Peyer's patch (tissue), 4 donors: ENCODE measurements at places on chromosomes 2 and 18. TPM values are rescaled to one million over a fixed set of nuclear protein-coding genes. Genes with fewer than 3 reads are reported as not detected.

DNA sequence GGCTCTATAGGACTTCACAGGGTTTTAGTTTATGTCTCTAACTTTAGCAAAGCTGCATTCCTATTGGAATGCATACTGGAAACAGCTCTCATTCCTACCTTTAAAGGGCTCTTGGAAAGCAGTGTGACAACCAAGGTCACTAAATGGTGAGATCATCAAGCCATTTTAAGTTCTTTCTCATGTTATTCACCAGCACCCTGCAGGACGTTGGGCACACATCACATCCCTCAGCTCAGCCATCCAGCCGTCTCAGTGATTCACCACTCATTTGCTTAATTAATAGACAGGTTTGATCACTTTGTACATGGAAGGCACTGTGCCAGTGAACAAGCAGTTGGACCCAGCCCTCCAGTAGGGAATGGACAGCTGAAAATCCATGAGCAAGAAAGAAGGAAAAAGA lies 32.2 kb upstream of the RBM44 start:
- no peak for DNase-seq

MAP3K19 gene
- total RNA-seq = not detected

- peak; percentile 64 for DNase-seq
These were observed 68.7 kb downstream of the MTHFD2 start for GRCh38 chr2:74267068-74267467.

ARMC9 gene
- total RNA-seq = 11.0 TPM

KRTCAP3 gene
- total RNA-seq = 7.4 TPM

MC4R gene
- not detected for total RNA-seq

SLC19A3 gene
- total RNA-seq = 40.0 TPM

AFF3 gene
- 13.8 TPM for total RNA-seq

DNA sequence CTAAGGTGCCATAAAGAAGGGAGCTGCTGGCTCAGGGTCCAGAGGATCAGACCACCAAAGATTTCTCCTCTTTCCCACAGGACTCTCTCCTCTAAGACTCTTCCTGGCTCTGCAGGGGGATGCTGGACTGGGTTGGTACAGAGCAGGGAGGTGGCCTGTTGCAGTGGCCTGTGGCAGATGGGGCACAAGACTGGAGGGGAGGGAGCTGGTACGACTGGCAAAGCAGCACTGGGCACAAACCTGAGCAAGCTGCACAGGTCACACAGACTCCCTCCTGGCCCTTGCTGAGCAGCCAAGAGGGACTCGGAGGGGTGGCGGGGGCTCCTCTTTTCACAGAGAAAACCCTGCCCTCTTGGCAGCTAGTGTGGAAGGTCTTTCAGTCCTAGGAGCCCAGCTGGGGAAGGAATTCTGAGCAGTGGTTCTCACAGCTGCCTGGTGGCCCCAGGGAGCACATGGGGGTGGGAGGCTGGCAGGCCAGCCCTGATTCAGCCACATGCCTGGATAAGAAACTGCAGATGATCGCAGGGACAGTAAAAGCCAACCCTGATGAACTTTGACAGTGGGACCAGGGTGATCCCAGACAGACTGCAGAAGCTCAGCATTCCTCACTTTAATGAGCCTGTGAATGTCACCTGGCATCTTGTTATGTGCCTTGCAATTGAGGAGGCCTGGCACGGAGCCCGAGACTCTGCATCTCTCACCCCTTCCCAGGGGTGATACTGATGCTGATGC lies 32.5 kb upstream of the ACAA2 start:
- DNase-seq = no peak

GRCh38 chr2:173264603-173265366 lies 89.9 kb upstream of the CDCA7 start:
- peak; percentile 60 for DNase-seq

DNA sequence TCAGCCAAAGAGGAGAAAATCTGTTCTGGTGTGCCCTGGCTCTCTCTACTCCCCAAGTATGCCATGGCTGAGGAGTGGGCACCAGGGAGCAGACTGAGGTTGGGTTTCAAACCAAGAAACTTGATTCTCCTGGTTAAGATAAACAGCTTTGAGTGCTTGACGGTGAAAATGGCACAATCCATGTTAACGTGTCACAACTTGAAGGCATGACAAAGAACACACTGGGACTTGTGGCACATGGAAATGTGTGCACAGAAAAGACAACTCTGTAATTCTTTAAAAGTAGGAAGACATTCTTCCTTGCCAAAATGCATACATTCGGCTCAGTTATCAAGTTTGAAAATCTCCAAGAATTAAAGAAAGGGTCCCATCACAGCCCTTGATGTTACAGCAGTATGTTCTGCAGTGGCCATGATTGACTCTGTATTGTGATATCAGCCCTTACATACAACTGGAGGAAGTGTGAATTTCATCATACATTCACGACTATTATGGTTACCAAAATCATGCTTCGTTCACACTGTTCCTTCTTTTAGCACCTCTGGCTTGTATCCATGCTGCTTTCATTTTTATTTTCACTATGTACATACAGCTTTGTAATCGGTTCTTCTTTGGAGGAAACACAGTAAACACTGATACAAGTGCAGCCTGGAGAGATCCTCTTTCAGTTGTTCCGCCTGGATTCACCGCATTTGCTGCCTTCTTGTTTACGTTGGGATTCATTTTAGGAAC lies 15.6 kb upstream of the ACTG2 start:
- no peak for DNase-seq

DNA sequence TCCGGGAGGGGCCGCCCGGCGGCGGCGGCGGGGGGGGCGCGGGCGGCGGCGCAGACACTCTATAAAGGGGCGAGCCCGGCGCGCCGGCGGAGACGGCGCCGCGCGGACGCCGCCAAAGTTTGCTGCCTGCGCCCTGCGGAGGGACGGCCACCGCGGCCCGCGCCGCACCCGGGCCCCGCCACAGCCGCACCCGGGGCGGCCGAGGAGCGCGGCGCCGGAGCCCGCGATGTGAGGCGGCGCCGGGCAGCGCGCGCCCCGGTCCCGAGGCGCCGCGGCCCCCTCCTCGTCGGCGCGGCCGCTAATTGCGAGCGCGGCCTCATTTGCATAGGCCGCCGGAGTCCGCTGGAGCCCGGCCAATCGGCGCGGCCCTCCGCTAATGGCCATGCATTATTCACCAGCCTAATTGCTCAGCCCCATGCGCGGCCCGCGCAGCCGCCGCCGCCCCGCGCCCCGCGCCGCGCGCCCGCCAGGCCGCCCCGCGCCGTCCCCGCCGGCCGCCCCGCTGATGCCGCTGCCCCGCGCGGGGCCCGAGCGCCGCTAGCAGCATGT lies at the start of gene SALL3:
Gene SALL3, plus strand, starts transcription at position 89 of the 549 bp plus-strand sequence. Its CDS starts 457 bp downstream, at position 546.
- DNase-seq = no peak

GRCh38 chr2:66832646-66833435 lies 397.9 kb downstream of the MEIS1 start:
- no peak for DNase-seq

MAPRE2 gene
- 25.7 TPM for total RNA-seq

- DNase-seq = no peak
These were observed 10.6 kb downstream of the FAP start for GRCh38 chr2:162232671-162233070.

- DNase-seq = no peak
These were observed 113.4 kb downstream of the GBX2 start for GRCh38 chr2:236054621-236055305.

DNA sequence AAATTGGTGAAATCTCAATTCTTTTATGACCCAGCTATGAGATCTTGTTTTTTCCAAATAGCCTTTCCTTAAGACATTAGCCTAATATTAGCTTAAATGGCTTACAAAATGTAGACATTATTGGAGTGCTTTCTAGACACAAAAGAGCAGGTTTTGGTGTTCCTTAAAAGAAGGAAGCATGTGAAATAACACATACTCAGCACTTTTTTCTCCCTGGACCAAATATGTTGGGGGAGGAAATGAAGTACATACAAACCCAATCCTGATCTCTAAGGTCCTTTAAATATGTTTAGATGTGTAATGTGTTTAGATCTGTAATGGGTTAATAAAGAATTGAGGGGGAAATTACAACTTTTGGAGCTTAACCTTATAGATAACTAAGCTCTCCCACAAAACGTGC lies 3.4 kb upstream of the ZDBF2 start:
- no peak for DNase-seq

DNA sequence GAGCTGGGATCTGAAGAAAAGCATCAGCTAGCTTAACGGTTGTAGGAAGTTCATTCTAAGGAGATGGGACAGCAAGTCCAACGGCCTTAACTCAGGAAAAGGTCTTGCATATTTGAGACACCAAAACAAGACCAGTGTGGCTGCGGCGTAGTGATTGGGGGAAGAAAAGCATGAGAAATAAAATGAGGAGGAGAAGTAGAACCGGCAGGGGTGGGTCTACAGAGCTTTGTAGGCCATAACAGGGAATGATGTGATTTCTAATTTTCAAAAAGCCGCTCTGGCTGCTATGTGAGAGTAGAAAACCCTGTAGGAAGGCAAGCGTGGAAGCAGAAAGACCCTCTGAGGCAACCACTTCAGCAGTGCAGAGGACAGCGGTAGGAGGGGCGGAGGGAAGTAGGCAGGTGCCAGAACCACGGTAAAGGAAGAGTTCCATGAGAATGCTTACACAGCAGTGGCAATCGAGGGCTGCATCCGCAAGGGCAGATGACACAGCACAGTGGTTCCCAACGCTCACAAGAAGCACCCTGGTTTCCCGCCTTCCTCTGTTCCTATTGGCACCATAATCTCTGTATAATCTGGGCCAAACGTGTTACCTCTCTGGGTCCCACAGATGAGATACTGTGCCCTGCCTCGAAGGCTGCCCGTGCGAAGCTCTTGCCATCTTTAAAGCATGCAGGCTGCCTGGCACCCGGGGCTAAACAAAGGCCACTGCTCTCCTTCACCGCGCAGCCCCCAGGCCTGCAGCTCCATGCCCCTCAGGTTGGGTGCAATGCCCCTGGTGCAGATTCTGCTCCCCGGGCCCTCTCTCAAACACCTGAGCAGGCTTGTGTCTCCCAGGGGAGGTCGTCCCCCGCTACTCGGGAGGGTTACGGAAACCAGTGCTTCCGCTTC lies 795 bp downstream of the ANKRD39 start:
- DNase-seq = peak; percentile 68

- DNase-seq = no peak
These were observed 112.0 kb downstream of the ATAD2B start for GRCh38 chr2:23814963-23815362.

DNA sequence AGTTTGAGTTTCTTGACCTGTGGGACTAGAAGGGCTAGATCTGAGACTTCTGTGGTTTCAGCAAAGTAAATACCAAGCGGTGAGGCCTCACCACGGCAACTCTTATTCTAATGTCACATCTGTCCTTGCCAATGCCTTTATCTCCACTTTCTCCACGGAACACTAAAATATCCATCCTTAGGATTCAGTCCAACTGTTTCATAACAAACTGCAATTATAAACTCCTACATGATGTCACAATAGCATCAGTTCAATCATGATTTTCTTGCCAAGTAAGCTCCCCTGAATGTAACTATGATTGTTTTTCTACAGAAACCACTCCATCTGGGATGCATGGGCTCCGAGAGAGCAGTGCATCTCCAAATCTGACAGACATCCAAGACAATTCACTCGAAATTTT lies 79.6 kb downstream of the LRATD1 start:
- no peak for DNase-seq

MAPK4 gene
- total RNA-seq = 2.0 TPM

DNA sequence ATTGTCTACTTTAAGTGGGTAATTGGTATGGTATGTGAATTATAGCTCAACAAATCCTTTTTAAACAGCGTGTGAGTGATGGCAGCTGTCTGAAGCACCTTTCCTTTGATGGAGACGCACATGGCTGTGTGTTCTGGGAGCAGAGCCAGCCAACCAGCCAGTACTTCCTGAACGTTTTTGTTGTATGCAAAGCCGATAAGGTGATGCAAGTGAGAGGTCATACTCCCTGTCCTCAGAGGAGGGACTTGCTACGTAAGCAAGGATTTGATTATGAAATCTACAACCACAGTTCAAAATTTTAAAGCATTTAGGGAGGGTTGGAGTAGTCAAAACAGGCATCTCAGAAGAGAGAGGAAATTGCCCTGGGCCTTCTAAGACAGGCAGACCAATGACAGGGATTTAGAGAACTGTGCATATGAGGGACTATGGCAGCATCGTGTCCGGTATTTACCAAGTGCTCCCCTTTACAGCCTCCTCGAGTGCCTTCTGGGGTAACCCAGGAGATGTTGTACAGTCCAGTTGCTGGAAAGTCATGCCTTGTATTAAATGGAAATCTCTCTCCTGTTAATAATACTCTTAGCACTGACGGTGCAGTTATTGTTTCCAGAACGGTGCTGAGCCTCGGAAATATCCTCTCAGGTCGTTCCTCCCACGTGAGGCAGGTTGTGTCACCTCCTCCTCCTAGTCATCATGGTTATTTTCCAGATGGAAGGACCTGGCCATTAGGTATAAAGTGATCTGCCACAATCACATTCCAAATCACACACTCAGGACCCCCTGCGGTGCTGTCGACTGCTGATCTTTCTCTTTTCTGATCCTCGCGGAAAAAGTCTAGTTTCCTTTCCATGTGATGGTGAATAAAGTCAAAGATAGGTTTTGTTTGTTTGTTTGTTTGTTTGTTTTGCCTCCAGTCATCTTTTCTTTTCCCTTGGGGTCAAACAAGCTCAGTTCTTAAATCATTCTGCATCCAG lies 28.4 kb downstream of the ARHGEF4 start:
- no peak for DNase-seq

GRCh38 chr2:217254111-217254510 lies 394.2 kb upstream of the TNP1 start:
- DNase-seq = no peak

SERPINB13 gene
- total RNA-seq = not detected

- no peak for DNase-seq
These were observed 4.8 kb upstream of the STAT4 start for GRCh38 chr2:191155608-191156071.

CYBRD1 gene
- total RNA-seq = 705 TPM

DNA sequence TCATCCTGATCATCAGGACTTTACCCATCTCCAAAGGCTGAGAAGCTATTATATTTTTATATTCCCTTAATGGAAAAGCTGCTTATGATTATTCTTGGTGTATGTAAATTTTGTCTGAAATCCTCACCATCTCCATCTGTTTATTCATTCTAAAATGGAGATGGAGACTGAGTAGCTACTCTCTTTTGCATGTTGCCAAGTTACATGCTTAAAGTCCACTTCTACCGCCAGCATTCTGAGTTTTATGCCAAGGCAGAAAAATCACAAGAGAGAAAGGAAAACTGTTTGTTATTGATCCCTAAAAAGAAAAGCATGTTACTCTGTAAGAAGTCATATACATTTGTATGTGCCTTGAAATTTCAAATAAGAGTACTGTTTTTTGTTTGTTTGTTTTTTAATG lies 94.4 kb upstream of the NOSTRIN start:
- DNase-seq = no peak

DNA sequence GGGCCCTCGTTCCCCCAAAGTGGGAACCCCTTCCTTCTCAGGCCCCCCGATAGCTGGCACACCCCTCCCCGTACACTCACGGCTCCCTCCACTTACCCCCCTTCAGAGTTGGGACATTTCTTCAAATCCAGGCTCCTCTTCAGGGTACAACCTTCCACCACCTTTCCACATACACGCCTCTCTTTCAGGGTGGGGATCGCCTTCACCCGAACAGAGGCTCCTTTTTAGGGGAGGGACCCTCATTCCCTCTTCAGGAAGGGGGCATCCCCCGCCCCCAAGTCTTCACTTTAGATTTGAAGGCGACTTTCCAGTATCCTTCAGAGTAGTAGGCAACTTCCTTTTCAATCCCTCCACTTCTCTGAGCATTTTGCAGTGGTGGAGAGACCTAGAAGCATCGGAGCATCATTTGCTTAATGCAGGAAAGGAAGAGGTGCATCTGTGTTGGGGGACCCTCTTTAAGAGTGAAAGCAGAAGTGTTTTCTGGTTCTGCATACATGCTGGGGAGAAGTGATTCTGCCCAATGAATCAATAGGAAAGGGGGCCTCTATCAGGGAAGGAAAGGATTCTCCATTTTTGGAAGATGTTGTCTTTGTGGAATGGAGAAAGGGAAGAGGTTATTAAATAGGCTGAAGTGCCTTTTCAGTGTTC lies 845 bp downstream of the EML4 start:
- peak; percentile 43 for DNase-seq

GRCh38 chr2:217444932-217445331 lies 557.9 kb downstream of the TNS1 start:
- no peak for DNase-seq
